ENCODE measurements at places on chromosomes 4 and X.

DNA sequence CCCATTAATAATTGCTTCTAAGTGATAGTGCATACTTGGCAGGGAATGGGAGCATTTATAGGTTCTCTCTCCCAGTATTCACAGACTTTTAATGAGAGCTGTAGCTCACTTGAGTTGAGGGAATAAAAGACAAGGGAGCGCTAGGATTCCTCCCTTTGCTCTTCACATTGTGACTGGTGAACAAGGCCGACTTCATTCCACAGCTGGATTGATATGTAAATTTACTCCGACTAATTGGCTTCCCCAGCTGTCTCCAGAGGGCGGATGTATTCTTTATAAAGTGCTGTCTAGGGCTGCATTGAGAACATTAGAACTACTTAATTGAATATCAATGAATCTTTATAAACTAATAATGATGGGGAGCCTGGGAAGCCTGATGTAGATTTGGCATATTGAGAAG lies 63.4 kb downstream of the GPR50 start:
- no peak for DNase-seq

- peak; percentile 3 for DNase-seq
These were observed 6.3 kb upstream of the TRPC5OS start for GRCh38 chrX:111869639-111870034.

GRCh38 chr4:17866810-17867209 lies 56.0 kb downstream of the NCAPG start:
- DNase-seq = no peak

DNA sequence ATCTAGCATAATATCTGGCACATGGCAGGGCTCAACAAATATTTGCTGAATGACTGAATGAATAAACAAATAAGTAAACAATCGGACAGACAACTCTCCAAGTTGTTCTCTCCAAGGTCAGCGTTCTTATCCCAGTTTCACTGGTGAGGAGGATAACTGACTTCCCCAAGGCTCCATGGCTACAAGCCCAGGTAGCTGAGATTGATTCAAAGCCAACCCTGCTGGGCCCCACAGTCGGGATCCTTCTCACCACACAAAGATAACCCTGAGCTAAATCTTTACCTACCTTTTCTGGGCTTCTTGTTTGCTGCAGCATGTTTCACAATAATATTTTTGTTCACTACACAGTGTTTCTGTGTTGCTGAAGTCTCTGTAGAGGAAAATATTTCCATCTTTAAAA lies 54.9 kb downstream of the USP46 start:
- no peak for DNase-seq

- DNase-seq = peak; percentile 82
These were observed 35.3 kb downstream of the FAT1 start for GRCh38 chr4:186688150-186688943.

GRCh38 chrX:111759686-111760085 lies 78.7 kb downstream of the ALG13 start:
- DNase-seq = no peak

- no peak for DNase-seq
These were observed 4.5 kb downstream of the GJB1 start for GRCh38 chrX:71227370-71228062.

DNA sequence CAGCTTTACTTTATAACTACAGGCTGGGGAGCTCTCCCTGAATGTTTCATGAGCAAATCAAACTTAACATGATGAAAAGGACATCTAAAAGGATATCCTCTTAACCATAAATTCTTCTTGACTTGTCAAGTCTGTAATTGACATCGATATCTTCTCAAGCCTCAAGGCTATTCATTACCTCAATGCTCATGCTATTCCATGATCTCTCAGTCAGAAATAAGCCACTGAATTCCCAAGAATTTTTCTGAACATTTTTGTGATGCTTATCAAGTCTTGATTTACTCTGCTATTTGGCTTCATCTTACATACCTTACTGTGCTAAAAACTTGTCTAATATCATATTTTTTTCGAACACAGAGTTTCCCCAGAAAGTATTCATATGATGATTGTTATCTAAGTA lies 433.4 kb downstream of the PDGFC start:
- no peak for DNase-seq

- no peak for DNase-seq
These were observed 17.5 kb downstream of the STX18 start for GRCh38 chr4:4524364-4524763.

GRCh38 chr4:145882604-145883003 lies 56.0 kb downstream of the ZNF827 start:
- DNase-seq = no peak

DNA sequence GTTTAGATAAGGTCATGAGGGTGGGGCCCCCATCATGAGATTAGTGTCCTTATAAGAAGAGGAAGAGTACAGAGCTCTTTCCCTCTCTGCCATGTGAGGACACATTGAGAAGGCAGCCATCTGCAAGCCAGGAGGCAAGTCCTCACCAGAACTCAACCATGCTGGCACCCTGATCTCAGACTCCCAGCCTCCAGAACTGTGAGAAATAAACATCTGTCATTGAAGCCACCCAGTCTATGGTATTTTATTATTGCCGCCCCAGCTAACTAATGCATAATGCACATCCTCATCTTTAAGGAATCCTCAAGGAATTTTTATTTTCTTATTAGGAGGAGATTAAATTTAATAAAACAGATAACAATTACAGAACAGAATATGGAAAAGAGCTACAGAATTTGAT lies 16.7 kb upstream of the EXOSC9 start:
- DNase-seq = no peak

DNA sequence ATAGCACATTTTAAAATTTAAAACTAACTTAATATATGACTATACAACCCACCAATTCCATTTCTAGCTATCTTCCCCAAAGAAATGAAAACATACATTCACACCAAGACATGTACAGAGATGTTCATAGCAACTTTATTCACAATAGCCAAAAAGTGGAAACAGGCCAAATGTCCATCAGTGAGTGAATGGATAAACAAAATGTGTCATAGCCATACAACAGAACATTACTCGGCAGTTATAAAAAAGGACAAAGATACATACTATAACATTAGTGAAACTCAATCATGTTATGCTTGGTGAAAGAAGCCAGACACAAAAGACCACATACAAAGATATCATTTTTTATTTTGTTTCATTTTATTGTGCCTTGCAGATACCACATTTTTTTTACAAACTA lies 396.8 kb downstream of the PACRGL start:
- no peak for DNase-seq

DNA sequence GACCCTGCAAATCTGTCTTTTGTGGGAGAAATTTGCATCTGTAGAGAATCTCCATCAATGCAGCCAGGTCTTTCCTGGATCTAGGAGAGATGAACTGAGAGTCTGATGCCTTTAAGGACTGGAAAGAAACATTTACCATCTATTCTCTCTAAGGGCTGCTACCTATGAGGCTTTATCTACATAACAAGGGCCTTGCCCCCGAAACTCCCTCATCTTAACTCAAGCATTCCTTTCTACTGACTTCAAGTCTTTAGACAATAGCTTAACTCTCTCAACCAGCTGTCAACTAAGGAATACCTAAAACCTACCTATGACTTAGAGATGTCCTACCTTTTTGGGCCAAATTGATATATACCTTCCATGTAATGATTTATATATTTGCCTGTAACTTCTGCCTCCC lies 32.1 kb downstream of the MAGEB17 start:
- no peak for DNase-seq

DNA sequence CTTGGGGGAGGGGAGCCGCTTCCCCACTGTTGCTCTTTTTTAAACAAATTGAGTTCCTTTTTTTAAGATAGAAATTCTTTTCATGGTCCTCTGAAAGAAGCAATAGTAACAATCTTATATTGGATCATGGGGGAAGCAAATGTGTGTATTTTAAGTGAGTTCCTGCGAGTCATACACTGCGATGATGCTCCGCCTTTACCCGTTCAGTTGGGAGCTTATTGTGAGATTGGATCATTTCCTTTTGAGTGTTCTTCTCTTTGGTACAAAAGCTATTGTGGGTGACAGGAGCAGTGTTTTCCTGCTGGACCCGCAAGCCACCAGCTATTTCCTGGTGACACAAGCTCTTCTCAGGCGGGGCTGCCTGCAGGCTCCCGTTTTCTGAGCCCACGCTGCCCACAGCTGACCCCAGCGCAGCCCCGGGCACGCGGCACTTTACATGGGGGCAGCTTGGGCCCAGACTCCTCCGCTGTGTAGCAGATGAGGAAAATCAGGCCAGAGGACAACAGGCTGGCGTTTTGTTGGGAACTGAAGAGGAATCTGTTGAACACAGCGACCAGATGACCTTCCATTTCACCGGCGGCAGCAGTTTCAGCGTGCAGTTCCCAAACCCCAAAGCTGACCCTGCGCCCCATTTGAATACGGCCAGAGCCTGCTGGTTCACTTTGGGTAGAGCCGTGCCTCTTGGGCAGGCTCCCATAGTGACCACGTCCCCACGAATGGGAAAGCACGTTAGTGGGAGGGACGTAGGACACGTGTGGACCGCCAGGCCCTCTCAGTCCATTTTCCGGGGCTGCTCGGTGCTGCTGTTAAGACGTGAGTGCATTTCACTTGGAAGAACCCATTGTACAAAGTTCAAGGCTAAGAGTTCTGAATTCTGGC lies 12.2 kb downstream of the TADA2B start:
- DNase-seq = no peak

DNA sequence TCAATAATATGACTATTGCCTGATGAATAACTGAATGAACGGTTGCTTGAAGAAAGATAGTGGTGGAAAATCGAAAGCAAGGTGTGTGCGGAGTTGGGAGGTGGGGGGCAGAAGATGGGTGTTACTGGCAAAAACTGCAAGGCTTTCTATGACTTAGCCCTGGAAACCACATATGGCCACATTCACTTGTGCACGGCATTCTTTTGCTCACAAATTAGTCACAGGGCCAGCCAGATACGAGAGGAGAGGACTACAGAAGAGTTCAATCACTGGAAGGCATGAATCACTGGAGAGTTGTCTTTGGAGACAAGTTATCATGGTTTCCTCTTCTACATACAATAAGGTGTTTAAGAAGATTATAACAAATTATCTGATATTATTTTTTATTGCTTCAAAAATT lies 626.5 kb upstream of the CPEB2 start:
- no peak for DNase-seq

DNA sequence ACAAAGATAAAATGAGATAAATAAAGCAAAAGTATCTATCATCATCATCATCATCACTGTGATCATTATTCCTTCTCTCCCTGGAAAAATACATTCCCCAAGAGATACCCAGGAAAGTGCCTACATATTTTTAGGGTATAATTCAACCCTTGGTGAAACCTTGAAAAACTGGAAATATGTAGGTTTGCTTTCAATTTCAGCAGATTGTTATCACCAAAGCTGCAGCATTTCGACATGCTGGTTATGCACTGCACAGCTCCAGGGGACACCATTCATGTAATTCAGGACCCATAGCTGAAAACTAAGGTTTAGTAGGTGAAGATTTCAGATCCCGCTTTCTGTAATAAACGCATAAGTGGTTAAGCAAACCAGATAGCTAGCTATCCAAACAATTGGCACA lies 28.4 kb upstream of the FBXW7 start:
- no peak for DNase-seq

DNA sequence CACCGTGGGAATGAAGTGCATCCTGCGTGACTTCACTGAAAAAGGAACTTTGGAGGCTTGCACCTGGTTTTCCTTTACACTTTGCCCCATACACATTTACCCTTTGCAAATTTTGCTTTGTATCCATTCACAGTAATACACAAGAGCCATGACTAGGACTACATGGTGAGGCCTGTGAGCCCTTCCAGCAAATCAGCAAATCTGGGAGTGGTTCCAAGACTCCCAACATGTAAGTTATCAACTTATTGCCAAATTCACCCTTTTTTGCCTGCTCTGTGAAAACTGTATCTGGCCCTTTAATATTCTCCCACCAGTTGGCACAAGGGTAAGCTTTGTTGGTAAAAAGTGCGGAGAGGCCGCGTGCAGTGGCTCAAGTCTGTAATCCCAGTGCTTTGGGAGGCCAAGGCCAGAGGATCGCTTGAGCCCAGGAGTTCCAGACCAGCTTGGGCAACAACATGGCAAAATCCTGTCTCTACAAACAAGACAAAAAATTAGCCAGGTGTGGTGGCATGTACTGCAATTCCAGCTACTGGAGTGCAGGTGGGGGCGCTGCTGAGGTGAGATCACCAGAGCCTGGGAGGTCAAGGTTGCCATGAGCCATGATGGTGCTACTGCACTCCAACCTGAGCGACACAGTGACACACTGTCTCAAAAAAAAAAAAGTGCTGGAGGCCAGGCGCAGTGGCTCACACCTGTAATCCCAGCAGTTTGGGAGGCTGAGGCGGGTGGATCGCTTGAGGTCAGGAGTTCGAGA lies 5.0 kb downstream of the PRMT9 start:
- no peak for DNase-seq

DNA sequence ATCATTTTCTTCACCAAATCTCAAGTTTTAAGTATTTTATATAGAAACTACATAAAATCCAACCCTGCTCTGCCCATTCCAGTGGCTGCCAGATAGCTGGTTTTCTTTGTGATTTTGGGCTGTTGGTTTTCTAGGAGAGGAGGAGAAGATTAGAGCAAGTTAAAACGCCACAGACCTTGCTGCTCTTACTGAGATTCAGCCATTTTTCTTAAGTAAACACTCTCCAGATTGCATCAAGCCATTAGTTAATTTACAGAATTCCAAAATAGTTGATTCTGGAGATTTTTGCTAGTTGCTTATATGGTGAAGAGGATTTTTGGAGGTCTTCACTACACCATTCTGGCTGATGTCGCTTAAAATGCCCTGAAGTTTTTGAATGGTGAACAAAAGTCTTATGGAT lies 366.2 kb downstream of the MAPK10 start:
- DNase-seq = no peak

DNA sequence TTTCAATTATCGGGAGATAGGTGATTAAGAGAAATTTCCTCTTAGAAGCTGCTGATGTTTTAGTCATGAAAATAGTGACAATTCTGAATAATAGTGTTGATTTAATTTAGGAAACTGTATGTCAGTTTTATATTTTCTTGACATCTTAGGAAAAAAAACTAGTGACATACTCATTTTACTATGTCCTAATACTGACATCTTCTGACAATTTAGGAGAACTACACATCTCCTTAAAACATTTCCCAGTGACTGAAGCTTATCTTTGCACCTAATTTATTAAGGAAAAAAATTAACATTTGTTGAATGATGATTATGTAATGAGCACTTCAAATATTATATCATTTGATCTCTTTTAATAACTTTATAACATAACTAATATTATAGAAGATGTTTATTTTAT lies 42.0 kb upstream of the RBMXL3 start:
- peak; percentile 1 for DNase-seq

Data from SHP77 (cell line).